ENCODE measurements at places on chromosomes 3 and 15.

GRCh38 chr3:78993375-78993774, 774.4 kb downstream of the ROBO1 start:
- DNase-seq: no peak

GRCh38 chr3:51966922-51967383, 301 bp downstream of the PCBP4 start:
- no peak for DNase-seq

DNA sequence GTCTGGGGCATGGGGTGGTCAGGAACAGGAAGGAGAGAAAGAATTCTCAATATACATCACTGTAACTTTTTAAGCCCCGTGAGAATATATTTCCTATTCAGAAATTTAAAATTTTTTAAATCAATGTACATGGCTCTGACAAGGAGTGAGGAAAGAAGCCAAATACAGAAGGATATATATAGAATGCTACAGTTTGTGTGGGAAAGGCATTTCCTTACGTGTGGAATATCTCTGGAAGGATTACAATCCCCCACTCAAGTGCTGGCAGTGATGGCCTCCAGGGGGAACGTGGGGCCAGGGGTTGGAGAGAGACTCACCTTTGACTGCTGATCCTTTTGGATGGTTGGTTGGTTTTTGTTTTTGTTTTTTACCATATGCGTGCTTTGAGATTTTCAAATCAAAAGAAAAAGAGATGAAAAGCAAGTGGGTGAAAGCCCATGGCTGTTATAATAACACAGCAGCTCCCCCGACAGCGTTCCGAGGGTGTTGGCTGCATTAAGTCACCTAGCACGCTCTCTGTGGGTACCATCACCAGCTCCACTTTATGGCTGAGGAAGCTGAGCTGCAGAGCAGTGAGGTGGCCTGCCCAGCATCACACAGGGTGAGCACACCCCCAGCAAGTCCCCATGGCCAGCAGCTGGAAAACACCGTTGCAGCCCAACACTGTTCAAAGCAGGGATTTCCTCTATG, 39.9 kb downstream of the TPRA1 start:
- no peak for DNase-seq

GRCh38 chr15:90956274-90957030, 1.8 kb downstream of the RCCD1 start:
- peak; percentile 26 for DNase-seq

DNA sequence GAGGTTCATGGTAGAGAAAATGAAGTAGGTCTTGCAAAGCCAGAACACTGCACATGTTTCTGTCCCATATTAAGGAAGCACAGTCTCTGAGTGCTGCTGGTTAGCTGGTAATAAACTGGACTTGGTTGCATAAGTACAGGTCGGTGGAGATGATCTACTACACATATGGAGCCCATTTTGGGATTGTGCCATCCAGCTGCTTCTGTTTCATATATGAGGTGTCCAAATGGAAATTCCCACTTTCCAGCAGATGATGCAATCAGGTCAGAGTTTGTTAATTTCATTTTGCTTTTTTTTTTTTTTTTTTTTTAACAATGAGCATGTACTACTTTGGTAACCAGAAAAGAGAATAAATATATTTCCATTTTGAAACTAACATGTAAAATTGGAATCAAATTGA, 122.6 kb downstream of the SATB1 start:
- no peak for DNase-seq

DNA sequence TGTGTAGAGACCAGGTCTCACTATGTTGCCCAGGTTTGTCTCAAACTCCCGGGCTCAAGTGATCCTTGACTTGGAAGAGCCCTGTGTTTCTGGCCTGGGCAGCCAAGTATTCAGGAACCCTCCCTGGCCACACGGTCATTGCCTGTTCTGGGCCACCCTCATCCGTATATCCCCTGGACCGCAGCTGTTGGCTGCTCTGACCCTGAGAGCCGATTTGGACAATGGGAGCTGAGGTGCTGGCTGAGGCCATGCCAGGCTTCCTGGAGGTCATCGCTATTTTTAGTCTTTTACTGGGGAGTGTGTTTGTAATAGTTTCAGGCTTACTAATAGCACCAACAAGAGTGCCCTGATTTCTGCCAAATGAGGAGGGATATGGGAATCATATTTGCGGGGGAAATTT, 60.7 kb downstream of the ADAMTS7 start:
- DNase-seq: no peak

GRCh38 chr3:46479021-46479420, 14.3 kb upstream of the LTF start:
- DNase-seq: no peak
